ENCODE measurements at places on chromosomes 6 and 20.

DNA sequence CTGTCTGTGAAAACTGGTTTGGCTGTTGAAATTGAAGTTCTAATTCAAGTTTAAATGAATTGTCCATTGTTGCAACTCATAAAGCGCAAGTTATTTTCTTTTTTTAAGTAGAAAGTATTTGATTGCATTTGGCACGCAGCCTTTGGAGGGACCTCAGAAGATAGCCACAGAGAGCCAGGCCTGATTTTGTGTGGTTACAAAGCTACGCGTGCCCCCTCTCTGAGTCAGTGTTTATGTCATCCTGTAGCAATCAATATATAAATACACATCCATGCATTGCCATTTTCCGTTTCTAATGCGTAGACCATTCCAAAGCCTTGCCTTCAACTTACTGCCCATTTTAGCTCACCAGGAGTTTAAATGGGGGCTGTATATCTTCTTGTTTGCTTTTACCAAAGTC lies 173.2 kb downstream of the TMEM242 start:
- no peak for DNase-seq

DNA sequence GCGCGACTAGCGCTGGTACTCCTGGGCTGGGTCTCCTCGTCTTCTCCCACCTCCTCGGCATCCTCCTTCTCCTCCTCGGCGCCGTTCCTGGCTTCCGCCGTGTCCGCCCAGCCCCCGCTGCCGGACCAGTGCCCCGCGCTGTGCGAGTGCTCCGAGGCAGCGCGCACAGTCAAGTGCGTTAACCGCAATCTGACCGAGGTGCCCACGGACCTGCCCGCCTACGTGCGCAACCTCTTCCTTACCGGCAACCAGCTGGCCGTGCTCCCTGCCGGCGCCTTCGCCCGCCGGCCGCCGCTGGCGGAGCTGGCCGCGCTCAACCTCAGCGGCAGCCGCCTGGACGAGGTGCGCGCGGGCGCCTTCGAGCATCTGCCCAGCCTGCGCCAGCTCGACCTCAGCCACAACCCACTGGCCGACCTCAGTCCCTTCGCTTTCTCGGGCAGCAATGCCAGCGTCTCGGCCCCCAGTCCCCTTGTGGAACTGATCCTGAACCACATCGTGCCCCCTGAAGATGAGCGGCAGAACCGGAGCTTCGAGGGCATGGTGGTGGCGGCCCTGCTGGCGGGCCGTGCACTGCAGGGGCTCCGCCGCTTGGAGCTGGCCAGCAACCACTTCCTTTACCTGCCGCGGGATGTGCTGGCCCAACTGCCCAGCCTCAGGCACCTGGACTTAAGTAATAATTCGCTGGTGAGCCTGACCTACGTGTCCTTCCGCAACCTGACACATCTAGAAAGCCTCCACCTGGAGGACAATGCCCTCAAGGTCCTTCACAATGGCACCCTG lies 1.6 kb downstream of the TPBG start:
- DNase-seq, result no peak

DNA sequence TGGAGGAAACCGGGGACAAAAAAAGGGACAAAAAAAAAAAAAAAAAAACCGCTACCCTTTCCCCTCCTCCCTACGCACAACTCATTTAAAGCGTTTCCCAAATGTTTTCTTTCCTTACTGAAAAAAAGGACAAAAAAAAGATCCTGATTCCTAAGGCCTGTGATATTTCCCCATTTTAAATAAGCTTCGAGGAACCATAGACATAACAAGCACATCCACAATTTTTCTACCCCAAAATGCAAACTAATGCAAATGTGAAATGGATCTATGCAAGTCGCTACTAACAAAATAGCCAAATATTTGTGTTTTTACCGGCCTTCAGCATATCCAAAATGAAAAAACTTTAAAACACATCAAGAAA lies 1.4 kb upstream of the ZNF217 start:
- DNase-seq, result no peak

DNA sequence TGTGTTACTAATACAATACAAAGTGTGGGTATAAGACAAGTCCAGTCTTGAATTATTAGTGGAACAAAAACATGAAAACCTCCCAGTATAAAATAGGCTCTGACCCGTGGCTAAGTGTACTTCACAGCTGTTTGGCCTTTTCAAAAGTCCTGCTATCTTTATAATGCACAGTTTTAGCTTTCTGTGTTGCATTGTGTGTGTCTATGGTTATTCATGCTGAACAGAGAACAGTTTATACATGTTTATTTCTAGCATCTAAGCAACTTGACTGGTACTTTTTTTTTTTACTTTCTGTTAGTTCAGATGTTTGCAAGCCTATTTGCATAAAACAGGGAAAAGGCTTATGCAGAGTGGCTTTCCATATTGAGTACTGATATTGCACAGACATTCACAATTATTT lies 119.2 kb upstream of the CCN2 start:
- no peak for DNase-seq

- no peak for DNase-seq
Observed at GRCh38 chr6:100880149-100880852, 828 bp downstream of the ASCC3 start.

DNA sequence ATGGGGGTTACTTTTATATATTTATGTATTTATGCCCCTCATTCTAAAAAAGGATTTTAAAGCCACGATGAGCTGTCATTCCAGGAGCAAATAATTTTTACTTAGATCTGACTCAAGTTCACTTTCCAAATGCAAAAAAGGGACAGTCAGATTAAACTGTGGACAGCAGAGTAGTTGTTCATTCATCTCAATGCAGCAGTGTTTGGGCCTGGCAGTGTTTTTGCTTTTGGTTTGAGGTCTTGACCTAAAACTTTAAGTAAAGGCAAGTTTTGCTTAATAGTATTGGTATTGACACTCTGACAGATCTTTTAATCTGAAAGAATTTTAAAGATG lies 13.9 kb downstream of the JARID2 start:
- no peak for DNase-seq

DNA sequence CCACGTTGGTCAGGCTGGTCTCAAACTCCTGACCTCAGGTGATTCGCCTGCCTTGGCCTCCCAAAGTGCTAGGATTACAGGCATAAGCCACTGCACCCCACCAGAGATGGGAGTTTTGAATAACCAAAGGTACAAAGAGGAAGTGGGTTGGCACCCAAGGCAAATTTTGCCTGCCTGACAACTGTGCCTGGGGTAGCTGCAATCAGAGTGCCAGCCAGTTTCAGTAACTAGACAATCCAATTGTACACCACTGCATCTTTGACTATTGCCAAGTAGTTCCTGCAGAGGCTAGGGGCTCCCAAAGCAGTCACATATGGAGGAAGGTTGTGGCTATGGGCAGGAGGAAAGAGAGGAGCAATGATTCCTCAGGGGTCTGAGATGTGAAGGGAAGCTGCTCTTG lies 16.6 kb downstream of the ZC3H12D start:
- no peak for DNase-seq
